ENCODE measurements at places on chromosomes 16 and 17. TPM values are rescaled to one million over a fixed set of nuclear protein-coding genes. Genes with fewer than 3 reads are reported as not detected.

QRICH2 gene
- 3.6 TPM for total RNA-seq

CRHR1 gene
- total RNA-seq: not detected

NOXO1 gene
- total RNA-seq: under 0.01 TPM

MFAP4 gene
- total RNA-seq: 3.8 TPM

DNAAF8 gene
- 2.7 TPM for total RNA-seq
